ENCODE measurements at places on chromosomes 1 and 21.

DNA sequence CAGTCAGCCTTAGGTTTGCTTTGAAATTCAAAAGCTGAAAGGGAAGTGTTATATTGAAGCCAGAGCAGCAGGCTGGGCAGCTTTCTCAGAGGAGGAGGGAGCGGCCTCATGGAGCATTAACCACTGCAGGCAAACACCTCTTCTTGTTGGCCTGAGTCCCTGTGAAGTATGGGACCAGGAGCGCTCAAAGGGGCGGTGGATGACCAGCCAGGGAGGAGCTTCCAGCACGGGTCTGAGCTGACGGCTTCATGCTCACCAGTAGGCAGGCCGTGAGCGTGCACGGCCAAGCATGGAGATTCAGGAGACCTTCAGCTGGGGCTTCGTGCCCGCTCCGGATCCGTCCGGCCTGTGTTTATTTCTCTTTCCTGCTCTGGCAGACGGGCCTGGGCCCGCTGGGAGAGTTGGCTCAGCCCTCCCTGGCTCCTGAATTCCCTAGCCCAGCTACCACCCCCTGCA is 245.2 kb downstream of the TRABD2B start:
- peak; percentile 68 for DNase-seq

DNA sequence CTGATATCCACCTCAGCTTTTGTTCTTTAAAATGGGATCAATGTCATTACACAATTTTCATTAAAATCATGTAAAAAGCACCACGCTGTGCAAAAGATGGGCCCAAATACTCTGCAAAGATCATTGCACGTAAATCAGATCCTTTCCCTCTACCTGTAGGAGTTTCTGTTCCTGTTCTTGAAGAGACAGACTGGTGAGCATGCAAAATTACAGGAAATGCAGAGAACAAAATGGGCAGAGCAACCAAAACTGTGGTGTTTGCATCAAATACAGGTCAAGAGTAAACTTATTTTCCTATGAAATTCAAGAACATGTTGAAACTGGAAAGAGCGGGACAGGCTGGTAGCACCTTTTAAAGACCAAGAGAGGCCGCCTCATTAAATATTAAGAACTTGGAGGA is 294.9 kb upstream of the ADGRL2 start:
- no peak for DNase-seq

DNA sequence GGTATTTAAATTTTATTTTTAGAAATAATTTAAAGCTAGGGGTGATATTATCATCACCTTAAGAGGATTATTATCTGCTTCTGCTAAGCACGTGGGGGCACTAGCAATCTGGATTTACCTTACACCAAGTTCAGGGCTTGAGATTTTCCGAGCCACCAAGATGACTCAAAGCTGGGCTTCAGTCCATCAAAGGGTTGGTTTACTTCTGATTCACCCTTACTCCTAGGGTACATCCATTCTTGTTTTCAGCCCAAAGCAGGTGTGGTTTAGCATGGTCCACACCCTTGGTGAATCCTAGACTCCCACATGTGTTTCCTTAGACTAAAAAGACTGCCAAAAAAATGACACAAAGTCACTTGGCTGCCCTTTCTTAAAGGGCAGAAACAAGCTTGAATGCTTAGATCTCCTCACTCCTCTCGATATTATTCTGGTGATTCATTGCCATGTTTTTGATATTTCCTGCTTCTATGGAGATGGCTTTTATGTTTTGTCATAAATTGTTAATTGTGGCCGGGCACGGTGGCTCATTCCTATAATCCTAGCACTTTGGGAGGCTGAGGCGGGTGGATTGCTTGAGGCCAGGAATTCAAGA is 9.8 kb upstream of the PRSS38 start:
- no peak for DNase-seq

GRCh38 chr1:93670141-93670540 is 11.5 kb downstream of the BCAR3 start:
- peak; percentile 85 for DNase-seq

GRCh38 chr1:25253911-25254310 is 6.7 kb upstream of the RSRP1 start:
- DNase-seq = no peak

- DNase-seq = no peak
Observed at GRCh38 chr1:12439073-12439472, 178.9 kb downstream of the DHRS3 start.

- peak; percentile 89 for DNase-seq
Observed at GRCh38 chr1:31216016-31216415, 23.7 kb downstream of the NKAIN1 start.

DNA sequence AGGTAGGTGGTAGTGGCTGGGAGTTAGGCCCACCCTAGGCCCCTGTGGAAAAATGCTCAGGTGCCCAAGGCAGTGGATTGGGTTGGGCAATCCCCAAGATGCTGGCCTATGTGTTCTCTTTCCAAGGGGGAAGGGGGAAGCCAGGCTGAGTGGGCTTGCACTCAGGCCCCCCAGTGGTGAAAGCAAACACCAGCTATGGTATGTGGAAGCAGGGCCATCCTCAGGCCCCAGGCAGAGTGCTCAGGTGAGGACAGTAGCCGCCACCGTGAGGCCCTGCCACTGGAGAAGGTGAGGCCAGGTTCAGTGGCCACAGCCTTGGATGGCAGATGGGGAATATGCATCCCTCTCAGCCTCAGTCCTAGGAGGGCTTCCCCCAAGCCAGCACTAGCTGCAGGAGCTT is 11.8 kb downstream of the LY9 start:
- DNase-seq = peak; percentile 41

- DNase-seq = no peak
Observed at GRCh38 chr21:36263797-36264196, 56.2 kb upstream of the MORC3 start.

- DNase-seq = peak; percentile 79
Observed at GRCh38 chr1:179082333-179082998, 596 bp downstream of the TOR3A start.

- no peak for DNase-seq
Observed at GRCh38 chr1:174963529-174964125, 36.1 kb upstream of the CACYBP start.

DNA sequence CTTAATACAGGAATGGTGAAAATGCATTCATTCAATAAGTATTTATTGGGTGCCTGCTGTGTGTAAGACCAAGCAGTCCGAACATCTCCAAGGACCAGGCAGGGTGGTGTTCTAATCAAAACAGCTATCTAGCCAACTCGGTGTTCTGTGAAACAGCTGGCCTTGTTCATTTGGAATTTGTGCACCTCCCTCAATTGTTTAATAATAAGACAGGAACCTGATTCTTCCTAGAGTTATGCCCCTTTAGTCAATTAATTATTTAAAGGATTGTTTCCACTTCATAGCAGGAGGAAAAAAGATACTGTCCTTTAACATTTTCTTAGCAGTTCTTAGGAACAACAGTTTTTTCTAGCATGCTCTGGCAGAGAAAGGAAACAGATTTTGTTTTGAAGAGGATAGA is 30.4 kb downstream of the S100A10 start:
- DNase-seq = no peak

DNA sequence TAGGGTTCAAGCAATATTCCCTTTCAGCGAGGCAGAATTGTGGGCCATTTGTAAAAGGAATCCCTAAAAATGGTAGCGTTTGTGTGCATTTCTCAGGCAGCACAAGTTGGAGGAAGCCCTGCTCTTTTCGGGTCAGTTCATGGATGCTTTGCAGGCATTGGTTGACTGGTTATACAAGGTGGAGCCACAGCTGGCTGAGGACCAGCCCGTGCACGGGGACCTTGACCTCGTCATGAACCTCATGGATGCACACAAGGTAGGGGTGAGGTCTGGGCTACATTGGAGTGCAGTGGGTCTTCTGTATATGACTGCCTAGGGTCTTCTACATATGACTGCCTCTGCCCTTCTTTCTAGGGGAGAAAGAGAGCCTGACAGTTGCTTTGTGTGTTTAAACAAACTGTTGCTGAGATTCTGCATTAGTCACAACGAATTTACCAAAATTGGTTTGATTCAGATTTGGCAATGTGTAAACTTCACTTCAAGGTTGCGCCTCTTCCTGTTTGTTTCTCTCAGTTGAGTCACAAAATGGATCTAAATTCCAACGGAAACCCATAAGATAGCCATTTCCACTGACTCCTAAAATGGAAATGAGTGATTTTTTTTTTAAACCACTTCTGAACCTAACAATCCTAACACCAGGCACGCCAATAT is 40.4 kb upstream of the BMP8A start:
- no peak for DNase-seq

GRCh38 chr1:15994590-15995351 is 9.3 kb upstream of the SRARP start:
- peak; percentile 87 for DNase-seq

- no peak for DNase-seq
Observed at GRCh38 chr1:162580308-162580707, 18.8 kb downstream of the UAP1 start.

DNA sequence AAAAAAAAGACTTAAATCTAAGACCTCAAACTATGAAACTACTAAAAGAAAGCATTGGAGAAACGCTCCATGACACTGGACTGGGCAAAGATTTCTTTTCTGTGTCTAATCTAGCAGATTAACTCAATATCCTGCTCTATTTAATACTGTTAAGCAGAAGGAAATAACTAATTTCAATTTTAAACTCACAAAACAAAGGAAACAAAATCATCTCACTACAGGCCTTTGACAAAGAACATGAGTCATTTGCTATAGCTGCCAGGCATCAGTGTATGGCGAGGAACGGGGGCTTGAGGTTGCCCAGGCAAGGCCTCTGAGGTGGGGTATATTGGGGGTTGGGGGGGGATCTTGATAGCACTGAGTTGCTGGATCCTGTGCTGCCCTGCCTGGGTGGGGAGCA is 20.9 kb downstream of the SZT2 start:
- no peak for DNase-seq

DNA sequence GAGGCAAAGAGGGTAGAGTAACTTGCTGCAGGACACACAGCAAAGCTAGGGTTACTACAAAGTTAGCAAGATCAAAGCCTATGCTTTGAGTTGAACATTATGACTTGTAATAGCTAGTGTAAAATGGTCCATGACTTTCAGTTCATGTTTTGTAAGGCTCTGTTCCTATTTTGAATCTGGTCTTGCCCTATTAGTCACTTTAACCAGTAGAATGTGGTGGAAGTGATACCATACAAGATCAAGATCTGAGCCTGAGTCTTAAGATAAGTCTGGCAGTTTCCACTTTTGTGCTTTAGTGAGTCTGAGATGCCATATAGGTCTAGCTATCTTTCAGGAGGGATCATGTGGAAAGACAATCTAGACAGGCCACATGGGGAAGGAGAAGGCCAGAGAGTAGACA is 282.1 kb upstream of the BRINP3 start:
- no peak for DNase-seq

GRCh38 chr1:157646144-157646543 is 48.3 kb upstream of the FCRL4 start:
- no peak for DNase-seq

All from islet precursor cell (in vitro differentiated cells).